ENCODE measurements at places on chromosomes 12 and 14.

DNA sequence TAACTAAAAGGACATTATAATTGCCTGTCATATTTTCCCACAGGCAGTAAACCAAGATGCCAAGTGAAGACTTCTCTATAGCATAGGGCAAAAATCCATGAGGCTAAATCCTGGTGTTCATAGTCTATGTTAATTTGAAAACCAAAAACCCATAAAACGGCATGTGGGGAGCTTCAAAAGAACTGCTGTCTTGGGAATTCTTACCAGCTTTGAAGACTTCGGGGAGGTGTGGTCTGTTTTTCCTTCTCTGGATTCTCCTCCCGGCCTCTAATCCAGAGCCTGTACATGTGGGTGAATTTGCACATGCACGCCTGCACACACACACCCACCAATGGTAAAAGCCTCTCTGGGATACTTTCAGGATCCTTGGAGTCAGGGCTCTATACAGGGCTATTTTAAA is 61.9 kb upstream of the IFNG-AS1 start:
- no peak for DNase-seq

DNA sequence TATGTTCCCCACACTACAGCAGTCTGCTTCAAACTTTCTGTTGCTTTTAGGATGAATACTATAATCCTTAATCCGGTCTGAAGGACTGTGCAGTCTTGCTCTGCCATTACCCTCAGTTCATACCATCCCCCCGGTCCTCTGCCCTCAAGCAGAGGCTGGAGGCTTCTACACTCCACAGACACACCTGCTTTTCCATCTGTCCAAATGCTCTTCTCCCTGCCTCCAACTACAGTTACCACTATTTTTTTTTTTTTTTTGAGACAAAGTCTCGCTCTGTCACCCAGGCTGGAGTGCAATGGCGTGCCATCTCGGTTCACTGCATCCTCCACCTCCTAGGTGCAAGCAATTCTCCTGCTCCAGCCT is 19.3 kb upstream of the KCNH3 start:
- DNase-seq = no peak

DNA sequence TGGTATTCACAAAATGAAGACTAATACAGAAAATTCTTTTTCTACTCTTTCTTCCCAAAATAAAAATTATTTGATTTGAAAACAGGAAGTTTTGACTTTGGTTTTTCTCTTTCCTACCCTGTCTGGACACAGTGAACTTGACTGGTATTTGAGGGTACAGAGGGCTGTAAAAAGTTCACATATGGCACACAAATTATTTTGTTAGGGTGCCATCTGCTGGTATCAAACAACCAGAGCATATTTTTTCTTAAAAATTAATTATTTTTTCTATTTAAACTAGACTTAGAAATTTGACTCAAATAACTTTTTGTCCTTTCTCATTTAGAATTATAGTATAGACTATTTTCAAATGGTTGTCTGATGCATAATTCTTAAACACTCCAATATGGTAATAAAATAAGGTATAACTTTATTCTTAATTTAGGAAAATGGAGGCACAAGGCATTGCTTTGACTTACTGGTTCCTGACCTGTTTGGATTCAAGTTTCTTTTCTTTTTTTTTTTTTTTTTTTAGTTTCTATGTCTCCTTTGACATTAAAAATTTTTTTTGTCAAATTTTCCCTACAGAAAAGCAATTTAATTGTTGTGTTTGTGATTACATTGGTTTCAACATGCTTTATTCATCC is 390.6 kb downstream of the PRKD1 start:
- peak; percentile 8 for DNase-seq

- DNase-seq = peak; percentile 52
Measured at GRCh38 chr14:97977651-97978261, 1180.6 kb downstream of the VRK1 start.

- DNase-seq = no peak
Measured at GRCh38 chr14:53376064-53376463, 222.9 kb upstream of the DDHD1 start.

DNA sequence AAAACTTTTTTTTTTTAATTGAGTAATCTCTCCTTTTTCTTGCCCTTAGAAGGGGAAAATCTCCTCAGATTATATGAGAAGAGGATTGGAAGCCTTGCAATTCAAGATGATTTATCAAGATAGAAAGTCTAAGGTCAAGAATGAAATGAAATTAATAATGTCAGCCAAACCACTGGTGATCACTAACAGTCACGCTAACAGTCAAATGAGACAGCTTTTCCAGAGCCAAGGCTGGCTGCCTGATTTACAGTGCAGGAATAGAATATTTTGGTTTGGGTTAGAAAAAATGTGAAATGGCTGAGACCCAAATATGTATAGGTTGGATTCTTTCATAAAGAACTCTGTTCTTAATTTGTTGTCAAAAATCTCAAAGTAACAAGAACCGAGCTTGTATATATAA is 204.3 kb downstream of the PPM1H start:
- DNase-seq = no peak

GRCh38 chr14:62947301-62947700 is 98.0 kb downstream of the KCNH5 start:
- no peak for DNase-seq

GRCh38 chr12:92973614-92974013 is 44.5 kb upstream of the EEA1 start:
- DNase-seq = no peak

DNA sequence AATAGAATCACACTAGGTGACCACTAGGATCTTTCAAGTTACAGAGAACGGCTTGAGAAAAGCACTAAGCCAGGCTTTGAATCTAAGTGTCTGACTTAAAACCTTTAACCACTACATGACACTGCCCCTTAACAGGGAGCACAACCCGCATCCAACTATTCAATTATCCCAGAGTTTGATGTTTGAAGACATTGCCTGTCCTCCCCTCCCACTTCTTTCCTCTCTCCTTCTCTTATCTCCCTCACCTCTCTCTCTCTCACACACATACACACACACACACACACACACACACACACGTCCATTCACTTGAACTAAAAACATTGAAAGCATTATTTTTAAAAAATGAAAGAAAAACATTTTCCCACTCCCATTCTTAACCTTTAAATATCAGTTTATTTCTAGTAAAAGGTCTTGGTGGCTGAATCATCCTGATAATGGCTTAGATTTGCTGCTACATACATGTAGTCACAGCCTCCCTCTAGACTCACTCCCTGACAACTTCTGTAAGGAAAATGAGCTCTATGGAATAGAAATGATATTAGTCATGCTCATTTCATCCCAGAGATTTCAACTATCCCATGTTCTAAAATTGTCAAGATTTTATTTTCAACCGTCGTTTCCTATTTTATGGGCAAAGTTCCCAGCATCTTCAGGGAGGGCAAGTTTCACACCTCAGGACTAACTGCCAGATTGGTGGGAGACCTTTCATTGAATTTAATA is 53.5 kb upstream of the RAP1B start:
- no peak for DNase-seq

DNA sequence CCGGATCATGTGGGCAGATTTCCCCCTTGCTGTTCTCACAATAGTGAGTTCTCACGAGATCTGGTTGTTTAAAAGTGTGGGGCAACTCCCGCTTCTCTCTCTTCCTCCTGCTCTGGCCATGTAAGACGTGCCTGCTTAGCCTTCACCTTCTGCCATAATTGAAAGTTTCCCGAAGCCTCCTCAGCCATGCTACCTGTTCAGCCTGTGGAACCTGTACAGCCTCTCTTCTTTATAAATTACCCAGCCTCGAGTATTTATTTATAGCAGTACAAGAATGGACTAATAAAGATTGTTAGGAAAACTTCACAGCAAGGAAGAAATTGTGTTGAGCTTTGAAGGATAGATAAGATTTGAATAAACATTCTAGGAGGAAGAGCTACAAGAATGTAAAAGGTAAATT is 52.1 kb downstream of the KDM5A start:
- no peak for DNase-seq

- DNase-seq = no peak
Measured at GRCh38 chr12:68497107-68497506, 113.6 kb upstream of the RAP1B start.

DNA sequence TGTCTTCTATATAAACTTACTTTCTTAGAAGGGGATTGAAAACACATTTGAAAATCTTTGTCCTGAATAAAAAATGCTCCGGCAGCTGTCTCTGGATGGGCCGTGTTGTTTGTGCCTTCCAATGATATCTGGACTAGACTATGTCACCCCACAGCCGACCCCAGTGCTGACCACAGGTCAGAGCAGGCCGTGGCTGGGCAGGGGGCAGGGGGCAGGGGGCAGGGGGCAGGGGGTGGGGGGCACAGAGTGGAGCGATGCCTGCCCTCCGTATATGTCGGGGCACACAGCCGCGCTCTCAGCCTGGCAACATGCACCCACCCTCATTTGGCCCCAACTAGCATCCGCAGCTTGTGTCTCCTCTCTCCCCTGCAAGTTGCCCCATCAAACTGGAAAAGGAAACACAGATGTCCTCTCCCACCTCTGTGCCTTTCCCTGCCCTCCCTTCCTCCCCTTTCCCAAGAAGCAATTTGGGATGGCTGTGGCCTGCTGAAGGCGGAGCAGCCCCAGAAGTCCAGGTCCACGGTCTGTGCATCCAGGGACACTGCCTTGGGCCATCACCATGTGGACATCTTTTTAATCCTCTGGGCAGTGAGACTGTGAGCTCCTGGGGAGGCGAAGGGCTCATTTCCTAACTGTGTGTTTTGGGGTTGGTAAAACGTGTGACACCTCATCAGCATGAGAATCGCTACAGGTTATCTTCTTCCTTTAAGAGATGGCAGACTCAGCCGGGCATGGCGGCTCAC is 295.7 kb upstream of the RTL1 start:
- no peak for DNase-seq

DNA sequence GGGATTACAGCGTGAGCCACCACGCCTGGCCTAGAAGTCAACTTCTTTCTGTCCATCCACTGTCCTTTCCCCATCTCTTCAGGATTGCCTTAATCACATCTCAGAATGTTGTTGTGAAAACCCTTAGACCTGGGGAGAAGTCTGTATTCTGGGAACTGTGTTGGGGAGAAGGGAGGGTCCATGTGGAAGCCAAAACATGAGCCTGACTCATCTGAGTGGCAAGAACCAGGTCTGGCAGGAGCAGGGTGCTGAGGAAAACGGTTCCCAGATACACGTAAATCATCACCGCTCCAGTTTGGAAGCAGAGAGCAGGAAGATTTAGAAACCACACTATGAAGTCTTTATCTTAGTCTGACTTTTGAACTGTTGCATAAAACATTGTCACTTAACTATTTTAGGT is 245.6 kb upstream of the RGS6 start:
- no peak for DNase-seq

GRCh38 chr12:47980197-47980596 is 16.8 kb downstream of the TMEM106C start:
- no peak for DNase-seq

- no peak for DNase-seq
Measured at GRCh38 chr14:72692696-72693095, 201.2 kb downstream of the DPF3 start.

DNA sequence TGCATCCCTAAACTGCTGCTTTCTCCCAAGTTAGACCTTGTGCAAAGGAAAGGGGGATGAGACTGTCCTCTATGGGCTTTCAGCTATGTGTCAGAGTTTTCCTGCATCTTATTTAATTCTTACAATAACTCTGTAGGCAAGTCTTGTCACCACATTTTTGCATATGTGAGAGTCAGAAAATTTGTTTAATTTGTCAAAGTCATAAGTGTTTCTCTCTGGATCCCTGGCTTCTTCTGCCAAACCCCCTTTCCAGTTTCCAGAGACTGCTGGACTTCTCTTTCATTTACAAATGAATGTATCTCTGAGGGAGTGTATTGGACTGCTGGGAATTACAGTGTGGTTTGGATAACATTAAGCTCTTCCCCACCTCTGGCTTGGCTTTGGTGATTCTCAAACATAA is 877.6 kb upstream of the SEL1L start:
- DNase-seq = no peak

- no peak for DNase-seq
Measured at GRCh38 chr14:69803753-69804152, 6.7 kb upstream of the SLC10A1 start.

DNA sequence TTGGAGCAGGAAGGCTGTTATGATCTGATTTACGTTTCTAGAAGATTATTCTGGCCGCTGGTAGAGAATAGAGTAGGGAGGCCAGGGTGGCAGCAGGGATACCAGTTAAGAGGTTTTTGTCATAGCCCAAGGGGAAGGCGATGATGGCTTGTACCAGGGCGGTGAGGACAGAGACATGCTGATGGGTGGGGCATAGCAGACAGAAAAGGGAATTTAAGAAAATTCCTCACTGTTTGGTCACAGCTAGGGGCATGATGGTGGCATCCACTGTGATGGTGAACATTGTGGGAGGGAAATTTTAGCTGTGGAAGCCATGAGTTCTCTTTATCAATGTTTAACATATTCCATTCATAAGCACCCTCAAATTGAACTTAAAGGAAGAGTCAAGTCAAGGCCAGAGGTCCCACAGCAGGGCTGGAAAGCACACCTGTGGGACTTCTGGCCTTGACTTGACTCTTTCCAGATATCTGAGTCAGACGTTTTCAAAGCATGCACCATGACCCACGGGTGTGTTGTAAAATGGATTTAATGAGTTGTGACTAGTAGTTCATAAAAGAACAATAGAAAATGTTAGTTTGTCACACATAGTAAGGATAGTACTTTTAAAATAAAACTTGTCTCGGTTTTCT is 134.6 kb downstream of the CHST11 start:
- DNase-seq = no peak

DNA sequence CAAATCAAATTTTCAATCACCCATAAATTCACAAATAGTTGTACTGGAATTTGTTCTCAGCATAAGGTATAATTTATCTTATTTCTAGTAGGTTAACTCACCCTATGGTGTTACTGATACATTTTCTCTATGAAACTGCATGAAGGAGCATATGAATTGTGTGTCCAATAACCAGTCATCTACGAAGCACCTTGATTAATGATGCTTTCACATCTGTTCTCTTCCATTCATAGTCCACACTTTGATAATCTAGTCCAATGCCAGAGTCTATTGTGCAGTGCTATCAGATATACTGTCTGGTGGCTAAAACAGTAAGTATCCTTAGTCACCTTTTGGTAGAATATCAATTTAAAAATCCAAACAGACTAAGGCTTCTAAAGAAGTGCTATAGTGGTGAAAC is 876.0 kb downstream of the RPS29 start:
- DNase-seq = no peak

DNA sequence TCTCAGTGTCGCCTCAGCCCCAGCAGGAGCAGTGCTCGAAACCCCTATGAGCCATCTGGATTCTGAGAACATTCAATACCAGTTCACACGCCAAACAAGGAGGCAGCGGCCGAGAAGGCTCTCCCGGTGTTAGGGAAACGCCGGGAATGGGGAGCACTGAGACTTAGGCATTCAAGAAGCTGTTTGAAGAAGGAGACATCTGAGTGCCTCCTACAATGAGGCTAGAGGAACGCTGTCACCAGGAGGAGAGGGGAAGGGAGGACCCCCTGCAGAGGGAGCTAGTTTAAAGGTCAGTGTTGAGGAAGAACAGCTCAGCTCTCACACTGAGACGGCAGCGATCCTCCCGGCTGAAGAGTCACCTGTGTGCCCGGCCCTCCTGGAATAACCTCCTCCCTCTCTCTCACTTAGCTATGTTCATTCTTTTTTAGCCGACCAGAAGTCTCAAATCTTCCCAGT is 69.9 kb downstream of the SERPINA3 start:
- no peak for DNase-seq

- DNase-seq = no peak
Measured at GRCh38 chr12:113003636-113004035, 25.3 kb downstream of the OAS2 start.

- DNase-seq = peak; percentile 74
Measured at GRCh38 chr12:7542813-7543212, 39.2 kb upstream of the CD163 start.
